Kidney (tissue), 22 donors: ENCODE measurements at places on chromosomes 2 and 18.

DNA sequence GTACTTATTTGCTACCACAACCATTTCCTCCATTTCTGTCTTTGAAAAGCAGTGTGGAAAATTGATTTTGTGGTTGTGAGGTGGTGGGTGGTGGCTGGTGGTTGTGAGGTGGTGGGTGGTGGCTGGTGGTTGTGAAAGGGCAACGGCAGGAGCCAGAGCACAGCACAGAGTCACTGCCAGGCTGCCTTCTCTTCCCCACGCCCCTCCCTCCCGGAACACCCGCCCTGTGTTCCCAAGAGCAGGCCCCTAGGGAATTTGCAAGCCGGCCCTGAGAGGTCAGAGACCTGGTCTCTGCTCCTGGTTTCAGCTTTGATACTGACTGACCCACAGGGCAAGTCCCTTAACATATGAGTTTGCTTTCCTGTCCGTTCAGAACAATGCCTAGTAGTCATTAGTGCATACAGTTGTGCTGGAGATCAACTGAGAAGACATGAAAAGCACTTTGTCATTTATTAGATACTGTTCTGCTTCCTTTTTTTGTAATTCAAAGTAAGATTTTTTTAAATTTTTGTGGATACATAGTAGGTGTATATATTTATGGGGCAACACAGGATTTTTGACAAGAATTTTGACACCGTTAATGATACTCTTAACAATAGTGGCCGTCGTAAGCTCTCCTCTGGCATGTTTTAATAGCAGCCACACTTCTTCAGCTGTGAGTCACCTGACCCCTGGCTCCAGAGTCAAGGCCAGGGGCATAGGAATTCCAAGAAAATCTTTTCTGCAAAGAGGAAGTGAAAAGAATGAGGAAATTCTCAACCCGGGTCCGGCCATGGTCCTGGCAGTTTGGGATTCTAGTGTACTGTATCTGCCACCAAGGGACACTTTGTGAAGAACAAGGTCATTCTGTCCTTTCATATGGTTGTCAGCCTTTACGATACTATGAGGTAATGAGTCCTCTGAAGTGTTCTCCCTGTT lies 53.2 kb downstream of the ITGA6 start:
- no peaks in the 10 kb centered on the region for H3K4me1 ChIP-seq
- H3K36me3 ChIP-seq, result peaks cover 51% of the 10 kb centered on the region
- H3K27ac ChIP-seq, result no peak overlapping the region
- H3K27me3 ChIP-seq, result no peaks in the 10 kb centered on the region

DNA sequence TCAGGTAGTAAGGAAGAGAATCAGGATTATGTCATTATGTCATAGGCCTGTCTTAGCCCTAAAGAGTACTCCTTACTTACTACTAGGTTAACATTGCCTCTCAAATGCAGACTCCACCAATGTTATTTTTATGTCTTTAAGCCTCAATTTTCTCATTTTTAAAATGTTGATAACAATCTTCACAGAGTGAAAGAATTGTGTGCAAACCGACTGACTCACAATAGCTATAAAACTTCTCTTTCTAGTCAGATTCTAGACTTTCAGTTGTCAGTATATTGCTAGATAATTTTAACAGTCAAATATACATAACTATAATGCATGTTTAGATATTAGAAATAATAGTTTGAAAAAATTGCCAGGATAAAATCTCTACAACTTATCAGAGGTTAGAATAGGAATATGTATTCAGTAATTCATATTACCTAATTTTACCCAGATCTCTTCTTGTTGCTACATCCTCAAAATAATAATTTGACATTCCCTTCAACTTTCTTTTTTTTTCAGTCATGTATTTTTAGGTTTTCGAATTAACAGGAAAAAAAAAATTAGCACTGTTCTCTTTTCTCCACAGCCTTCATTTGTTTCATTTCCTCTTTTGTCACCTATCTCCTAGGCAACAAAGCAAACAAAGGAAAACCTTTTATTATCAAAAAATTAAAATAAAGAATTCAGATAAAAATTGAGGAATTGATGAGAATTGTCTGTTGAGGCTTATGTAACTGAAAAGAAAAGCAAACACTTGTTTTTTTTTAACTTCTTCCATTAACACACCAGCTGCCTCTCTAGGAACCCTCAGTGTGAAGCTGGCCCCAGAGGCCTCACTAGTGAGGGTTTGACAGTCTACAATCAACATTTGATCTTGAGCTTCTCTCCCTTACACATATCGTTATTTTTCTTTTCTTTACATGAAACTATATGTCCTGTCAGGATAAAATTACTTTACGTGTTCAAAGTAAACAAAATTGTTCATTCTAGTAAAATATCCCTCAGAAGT lies 279.0 kb downstream of the CALCRL start:
- H3K27me3 ChIP-seq, result no peaks in the 10 kb centered on the region
- no peaks in the 10 kb centered on the region for H3K4me1 ChIP-seq
- H3K27ac ChIP-seq, result no peak overlapping the region
- no peak overlapping the region for H3K4me3 ChIP-seq
- DNase-seq, result peak; percentile 39

GRCh38 chr18:37554399-37554787 lies 11.2 kb downstream of the CELF4 start:
- no peaks in the 10 kb centered on the region for H3K36me3 ChIP-seq
- DNase-seq, result no peak
- peaks cover 2% of the 10 kb centered on the region for H3K27me3 ChIP-seq
- no peaks in the 10 kb centered on the region for H3K4me1 ChIP-seq
- H3K4me3 ChIP-seq, result no peak overlapping the region

GRCh38 chr18:13416208-13416607 lies 197.6 kb downstream of the LDLRAD4 start:
- no peak overlapping the region for H3K4me3 ChIP-seq
- H3K27ac ChIP-seq, result no peak overlapping the region
- no peak for DNase-seq
- no peaks in the 10 kb centered on the region for H3K36me3 ChIP-seq
- H3K27me3 ChIP-seq, result no peaks in the 10 kb centered on the region
- no peaks in the 10 kb centered on the region for H3K4me1 ChIP-seq

- H3K4me3 ChIP-seq, result no peak overlapping the region
- H3K27me3 ChIP-seq, result no peaks in the 10 kb centered on the region
- H3K4me1 ChIP-seq, result no peaks in the 10 kb centered on the region
- H3K36me3 ChIP-seq, result no peaks in the 10 kb centered on the region
These were observed 66.6 kb downstream of the ZBTB7C start for GRCh38 chr18:48342581-48342980.

DNA sequence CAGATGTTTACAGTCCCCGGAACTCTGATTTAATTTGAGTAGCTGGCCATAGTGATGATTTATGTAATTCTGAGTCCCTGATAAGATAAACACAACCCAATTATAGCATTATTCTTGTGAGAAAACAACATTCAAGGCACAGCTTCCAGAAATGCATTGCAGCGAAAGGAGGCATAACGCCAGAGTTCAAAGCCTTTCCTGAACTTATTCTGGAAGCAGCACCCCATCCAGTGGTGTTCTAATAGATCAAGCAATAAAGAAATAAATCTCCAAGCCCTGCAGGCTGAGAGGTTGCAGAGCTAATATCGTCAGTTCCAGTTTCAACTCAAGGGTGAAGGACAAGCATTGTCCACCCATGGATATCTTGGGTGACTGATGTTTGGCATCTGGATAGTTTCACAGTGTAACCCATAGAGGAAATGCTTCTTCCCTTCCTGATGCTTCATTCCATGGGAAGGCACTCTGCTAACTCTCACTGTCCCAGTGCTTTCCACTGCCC lies 18.8 kb downstream of the CDH2 start:
- H3K4me3 ChIP-seq, result no peak overlapping the region
- DNase-seq, result no peak
- no peaks in the 10 kb centered on the region for H3K27me3 ChIP-seq
- no peaks in the 10 kb centered on the region for H3K36me3 ChIP-seq

DNA sequence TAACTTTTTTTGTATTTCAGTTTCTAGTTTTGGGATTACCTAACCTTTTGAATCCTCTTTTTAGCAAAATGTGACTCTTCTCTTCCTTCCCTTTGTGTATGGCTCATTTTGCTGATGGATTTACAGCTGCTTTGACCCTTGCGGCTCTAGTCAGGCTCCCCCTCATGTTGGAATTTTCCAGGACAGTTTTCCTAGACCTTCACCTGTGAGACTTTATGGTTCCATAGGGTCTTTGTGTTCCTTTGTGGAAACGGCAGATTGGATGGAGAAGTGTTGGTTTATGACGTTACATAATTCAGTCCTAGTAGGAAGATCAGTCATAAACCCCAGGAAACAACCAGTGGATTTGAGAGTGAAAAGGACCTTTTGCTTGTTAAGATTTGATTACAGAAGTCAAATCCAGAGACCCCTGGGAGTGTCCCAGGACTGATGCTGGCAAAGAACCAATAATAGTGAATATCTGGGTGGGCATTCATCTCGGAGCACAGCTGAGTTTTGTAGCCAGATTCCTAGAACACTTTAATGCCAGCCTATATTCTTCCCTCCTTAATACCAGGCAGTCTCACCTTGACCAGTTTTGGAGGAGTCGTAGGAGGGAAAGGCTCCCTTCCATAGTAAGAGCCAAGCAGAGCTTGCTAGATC lies 42.7 kb downstream of the SOCS6 start:
- H3K4me3 ChIP-seq, result no peak overlapping the region
- H3K36me3 ChIP-seq, result no peaks in the 10 kb centered on the region
- H3K27me3 ChIP-seq, result no peaks in the 10 kb centered on the region
- no peaks in the 10 kb centered on the region for H3K4me1 ChIP-seq

GRCh38 chr18:79543861-79544385 lies 135.7 kb upstream of the CTDP1 start:
- no peak for DNase-seq
- H3K36me3 ChIP-seq, result no peaks in the 10 kb centered on the region
- no peak overlapping the region for H3K4me3 ChIP-seq
- no peaks in the 10 kb centered on the region for H3K4me1 ChIP-seq

DNA sequence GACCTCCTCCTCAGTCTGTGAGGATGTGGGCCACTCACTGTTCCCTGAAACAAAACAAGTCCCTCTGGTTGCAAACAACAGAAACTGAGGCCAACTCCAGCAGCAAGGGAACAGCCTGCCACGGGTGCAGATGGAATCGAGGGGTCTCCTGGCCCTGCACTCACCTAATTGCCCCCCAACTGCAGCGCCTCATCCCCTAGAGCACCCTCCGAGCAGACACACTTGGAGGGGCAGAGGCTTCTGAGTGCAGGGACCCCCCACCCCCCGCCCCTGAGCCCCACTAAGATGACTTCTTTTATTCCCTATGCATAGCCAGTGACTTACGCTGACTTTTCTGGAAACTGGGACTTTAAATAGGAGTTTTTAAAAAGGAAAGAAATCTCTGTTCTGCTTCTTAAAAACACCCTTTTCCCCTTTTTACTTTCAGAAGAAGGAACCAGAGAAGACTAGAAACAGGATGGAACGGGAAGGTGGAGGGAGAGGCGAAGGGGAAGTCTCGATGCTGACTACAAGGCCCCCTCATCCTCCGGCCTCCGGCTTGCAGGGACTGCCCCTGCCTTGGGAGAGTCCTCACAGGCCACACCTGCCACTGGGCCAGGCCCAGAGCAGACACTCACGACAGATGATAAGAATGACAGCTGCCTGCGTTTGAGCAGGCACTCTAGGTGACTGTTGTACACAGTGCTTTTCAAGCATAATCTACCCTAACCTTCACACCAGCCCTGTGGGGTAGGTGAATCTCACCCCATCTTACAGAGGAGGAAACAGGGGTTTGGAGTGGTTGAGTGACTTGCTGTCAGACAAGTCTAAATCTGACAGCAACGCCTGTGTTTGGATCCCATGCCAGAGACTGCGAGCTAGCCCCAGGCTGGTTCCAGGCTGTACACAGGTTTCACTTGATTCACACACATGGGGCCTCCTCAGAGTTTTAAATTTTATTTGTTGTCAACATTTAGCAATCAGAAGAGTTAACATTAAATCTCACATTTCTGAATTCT lies 28.2 kb upstream of the BIN1 start:
- H3K36me3 ChIP-seq, result no peaks in the 10 kb centered on the region
- no peaks in the 10 kb centered on the region for H3K27me3 ChIP-seq
- H3K4me3 ChIP-seq, result no peak overlapping the region
- H3K4me1 ChIP-seq, result peaks cover 8% of the 10 kb centered on the region
- DNase-seq, result no peak

GRCh38 chr2:29447513-29447912 lies 332.3 kb downstream of the CLIP4 start:
- DNase-seq, result no peak
- no peaks in the 10 kb centered on the region for H3K36me3 ChIP-seq
- H3K4me1 ChIP-seq, result no peaks in the 10 kb centered on the region
- H3K27ac ChIP-seq, result no peak overlapping the region
- H3K27me3 ChIP-seq, result no peaks in the 10 kb centered on the region

DNA sequence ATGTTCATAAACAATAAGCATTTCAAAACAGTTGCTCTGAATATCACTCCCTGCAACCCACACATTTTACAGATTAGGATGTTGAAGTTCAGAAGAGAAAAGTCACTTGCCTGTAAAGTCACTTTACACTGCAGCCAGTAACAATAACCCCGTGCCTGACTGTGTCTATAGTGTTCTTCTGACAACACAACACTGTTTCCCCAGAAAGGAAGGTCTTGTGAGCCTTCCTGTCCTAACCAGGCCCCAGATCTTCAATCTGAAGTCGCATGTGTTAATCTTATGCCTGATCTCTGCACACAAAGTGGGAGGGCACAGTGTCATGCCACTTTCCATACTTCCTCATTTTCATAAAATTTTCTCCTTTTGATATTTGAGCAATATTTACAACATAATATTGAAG lies 120.2 kb downstream of the FEZ2 start:
- no peak overlapping the region for H3K4me3 ChIP-seq
- no peaks in the 10 kb centered on the region for H3K4me1 ChIP-seq
- H3K27ac ChIP-seq, result no peak overlapping the region
- no peak for DNase-seq
- H3K36me3 ChIP-seq, result peaks cover 31% of the 10 kb centered on the region
- H3K27me3 ChIP-seq, result no peaks in the 10 kb centered on the region

DNA sequence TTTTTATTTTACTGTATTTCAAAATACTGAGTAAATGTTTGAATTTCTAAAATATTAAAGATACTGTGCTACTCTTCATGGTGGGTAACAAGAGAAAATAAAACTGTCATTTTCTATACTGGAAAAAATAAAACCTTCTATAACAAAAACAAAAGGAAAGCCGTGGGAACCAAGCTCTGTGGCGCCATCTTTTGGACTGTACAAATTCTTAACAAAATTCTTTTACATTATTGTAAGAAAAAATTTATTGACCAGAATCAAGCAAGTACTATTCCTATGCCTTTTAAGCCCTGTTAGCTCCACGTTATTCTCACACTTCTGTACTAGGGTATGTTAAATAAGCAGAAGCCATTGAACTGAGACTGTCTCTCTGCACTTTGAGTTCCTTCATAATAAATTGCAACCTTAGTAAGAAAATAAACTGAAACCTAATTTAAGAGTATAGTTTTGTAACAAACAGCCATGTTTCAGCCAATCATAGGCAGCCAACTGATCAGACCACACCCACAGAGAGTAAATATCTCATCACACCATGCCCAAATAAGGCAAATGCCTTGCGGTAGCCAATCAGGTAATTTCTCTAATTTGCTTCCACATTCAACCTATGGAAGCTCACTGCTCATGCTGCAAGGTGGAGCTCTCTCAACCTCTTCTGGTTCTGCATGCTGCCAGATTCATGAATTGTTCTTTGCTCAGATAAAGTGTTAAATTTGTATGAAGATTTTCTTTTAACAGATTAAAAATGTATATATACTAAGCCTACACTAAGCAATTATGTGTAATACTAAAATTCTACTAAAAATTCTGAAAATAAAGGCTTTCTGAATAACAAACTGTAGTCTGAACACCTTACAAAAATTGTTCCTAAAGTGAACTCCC lies 42.2 kb downstream of the HIBCH start:
- no peak overlapping the region for H3K27ac ChIP-seq
- no peak for DNase-seq
- H3K4me1 ChIP-seq, result no peaks in the 10 kb centered on the region
- no peaks in the 10 kb centered on the region for H3K36me3 ChIP-seq
